Esophagus squamous epithelium (tissue), 5 donors: ENCODE measurements at places on chromosomes 7 and 10.

GRCh38 chr10:79187121-79187940 is 118.6 kb downstream of the ZMIZ1 start:
- DNase-seq = no peak

DNA sequence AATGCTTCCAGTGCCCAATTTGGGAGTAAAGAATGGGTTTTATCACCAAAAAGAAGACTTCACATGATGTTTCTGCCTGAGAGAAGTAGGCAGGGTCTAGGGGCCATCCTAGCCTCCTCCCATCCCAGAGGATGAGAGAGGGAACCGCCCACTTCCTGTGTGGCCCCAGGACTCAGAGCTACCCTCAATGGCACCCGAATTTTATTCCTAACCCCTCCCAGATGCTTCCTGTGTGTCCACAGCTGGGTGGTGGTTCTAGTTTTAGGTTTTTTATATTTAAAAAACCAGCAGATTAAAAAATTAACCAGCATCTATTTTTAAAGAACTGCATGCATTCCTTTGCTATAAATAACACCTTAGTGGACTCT is 583.5 kb downstream of the PTPRN2 start:
- no peak for DNase-seq

DNA sequence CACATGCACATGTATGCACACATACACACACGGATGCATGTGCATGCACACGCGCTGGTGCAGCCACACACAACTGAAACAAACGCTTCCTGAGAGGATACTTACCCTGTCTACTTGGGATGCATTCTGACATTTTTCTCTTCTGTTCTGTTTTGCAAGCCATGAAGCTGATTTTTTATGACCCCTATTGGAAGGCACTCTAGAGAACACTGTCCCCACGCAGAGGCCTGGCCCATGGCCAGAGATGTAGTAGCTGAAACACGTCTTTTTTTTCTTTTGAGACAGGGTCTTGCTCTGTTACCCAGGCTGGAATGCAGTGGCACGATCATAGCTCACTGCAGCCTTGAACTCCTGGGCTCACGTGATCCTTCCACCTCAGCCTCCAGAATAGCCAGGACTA is 47.9 kb downstream of the VWA2 start:
- no peak for DNase-seq

DNA sequence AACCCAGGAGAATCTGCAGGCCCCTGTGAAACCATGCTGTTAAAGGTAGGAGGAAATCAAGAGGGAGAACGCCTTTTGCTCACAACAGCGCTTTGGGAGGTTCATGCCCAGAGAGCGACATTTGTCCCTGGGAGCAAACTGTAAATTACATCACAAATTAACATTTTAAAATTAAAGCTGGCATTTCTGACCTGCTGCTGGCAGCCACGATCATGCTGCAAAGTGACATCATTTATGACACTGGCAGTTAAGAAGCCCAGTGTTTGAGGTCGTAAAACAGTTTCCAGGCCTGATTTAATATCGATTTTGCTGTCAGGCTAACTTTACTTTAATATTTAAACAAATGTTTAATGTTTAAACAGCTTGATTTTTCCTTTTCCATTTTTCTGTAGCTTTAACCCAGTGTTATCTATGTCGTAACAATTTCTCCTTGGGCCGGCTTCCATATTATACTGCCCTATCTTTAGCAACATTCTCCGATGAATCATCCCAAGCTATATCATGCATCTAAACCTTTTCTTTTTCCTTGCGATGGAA is 86.5 kb upstream of the NPVF start:
- DNase-seq = no peak

DNA sequence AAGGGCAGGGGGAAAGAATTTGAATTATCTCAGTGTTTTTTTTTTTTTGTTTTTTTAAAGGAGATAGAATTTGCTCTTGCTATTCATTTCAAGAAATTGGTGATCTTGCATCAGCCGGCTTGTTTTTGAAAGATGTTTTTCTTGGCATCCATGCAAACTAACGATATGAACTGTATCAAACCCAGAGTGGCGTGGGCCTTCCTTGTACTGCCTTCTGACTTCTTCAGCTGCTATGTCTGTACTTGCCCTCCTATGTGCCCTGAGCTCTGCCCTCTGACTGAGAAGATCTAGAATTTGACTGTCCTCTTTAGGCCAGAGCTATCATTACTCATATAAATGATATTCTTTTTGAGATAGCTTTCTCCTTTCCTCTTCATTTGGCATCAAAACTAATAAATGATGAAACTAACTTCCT is 183.1 kb downstream of the EXOC4 start:
- no peak for DNase-seq

GRCh38 chr10:112732277-112732921 is 217.6 kb upstream of the TCF7L2 start:
- DNase-seq = no peak

GRCh38 chr10:4981722-4982471 is 18.7 kb downstream of the AKR1C1 start:
- no peak for DNase-seq

- no peak for DNase-seq
Observed at GRCh38 chr10:55449981-55450380, 649.0 kb upstream of the PCDH15 start.

DNA sequence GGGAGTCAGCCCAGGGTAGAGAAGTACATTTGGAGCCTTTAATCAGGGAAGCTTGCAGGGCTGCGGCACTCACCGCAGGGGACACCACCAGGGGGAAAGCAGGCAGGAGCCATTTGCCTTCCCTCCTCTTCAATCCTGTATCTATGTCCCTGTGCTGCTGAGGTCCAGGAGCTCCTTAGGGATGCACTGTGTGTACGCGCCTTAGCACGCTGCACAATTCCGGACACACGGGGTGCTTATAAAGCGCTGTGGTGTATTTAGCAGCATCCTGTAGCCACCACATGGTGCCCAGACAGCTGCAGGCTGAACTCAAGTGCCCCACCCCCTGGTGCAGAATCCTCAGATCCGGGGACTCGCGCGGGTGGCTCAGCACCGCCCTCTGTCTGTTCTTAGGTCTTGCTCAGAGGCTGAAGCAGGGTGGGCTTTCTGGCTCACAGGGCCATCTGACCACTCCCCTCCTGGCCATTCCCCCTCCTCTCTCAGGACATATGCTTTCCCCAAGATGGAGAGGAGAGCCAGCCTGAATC is 421.4 kb downstream of the SDK1 start:
- no peak for DNase-seq

DNA sequence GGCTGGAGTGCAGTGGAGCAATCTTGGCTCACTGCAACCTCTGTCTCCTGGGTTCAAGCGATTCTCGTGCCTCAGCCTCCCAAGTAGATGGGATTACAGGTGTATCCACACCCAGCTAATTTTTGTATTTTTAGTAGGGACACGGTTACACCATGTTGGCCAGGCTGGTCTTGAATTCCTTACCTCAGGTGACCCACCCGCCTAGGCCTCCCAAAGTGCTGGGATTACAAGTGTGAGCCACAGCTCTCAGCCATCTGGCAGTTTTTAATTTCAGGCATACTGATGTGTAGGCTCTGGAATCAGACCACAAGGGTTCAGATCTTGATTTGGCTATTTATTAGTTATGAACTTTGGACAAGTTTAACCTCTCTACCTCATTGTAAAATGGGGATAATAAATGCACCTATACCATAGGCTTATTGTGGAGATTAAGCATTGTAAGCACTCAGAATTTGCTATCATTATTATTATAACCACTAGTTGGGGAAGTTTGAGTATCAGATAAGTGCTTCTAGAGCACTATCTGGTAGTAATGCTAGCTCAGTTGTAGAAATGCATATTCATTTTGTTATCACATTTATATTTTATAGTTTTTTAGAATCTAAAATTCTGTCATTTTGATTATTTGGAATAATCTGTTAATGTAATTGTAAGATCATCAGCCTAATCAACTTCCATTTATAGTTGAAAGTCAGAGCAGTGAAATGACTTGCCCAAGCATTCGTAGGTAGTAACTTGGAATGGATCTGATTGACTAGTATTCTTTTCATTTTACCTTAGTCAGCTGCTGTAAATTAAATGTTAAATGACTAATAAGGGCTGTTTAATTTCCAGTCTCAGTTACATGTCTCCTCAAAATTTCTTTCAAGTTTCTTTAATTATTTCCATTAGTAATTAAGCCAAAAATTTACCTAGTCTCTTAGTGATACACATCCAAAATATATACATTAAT is 22.5 kb downstream of the KMT2E start:
- DNase-seq = no peak

DNA sequence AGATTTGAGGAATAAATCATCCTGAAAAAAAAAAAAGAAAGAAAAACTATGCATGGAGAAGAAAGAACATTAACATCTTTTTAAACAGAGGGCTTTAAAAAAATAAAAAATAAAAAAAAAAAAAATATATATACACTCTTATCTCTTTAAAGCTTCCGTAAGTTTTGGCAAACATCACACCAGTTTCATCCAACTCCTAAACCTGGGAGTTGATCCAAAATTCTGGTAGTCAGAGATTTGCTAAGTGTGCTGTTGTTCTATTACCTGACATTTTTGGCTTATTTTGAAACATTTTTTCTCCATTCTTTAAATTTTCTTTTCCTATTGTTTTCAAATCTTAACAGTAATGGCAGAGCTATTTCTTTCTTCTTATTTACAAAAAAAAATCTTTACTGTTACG is 273.1 kb downstream of the AGMO start:
- no peak for DNase-seq

DNA sequence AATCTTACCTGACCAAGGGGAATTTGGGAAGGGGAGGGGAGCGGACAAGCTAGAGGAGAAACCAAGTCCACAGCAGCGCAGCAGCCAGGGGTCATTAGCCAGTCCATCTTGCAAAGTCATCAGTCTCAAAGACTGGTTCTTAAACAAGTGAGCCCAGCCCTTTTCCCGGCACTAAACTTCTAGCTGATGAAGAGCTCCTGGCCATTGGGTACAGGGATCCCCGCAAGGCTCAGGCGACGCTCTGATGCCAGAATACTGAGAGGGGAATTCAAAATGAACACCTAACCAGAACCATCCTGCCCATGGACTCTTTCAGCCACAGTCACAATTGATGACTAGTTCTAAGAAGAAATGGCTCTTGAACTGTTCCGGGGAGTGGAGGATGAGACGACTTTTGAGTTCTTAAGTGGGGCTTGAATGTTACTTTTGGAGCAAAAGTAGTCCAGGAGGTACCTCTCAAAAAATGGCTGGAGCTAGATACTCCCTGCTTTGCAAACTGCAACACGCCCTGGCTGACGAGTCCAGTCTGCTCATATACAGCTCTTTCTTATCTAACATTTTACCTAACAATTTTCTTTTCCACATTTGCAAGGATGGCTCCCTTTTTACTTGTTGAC is 2.5 kb upstream of the TWIST1 start:
- DNase-seq = no peak

DNA sequence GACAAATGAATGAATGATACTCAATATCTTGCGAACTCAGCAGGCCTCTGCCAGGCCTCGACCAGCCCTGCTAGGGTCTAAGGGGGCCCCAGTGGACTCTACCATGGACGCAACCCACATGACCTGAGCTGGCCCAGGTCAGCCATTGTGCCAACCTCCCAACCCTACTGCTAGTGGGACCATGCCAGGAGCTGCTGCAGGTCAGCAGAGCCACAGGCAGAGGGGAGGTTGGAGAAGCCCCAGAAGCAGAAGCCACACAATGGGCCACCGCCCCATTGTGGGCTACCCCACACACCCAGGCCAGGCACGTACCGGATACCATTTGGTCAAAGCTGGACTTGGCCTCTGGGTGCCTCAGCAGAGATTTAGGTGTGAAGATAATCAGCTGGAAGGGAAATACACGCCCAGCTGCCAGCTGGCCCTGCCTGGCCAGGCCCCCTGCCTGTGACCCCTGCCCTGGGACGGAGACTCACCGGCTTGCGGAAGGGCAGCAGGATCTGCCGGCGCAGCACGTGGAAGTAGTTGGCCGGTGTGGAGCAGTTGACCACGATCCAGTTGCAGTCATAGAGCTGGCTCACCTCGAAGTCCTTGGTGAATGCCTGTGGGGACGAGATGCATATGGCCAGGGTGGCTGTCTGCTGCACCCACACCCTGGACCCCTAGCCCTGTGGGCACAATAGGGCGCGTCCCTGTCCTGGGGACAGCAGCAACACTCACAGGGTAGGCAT is 24.5 kb downstream of the OGDHL start:
- no peak for DNase-seq

GRCh38 chr7:91082852-91083495 is 181.3 kb upstream of the FZD1 start:
- no peak for DNase-seq

DNA sequence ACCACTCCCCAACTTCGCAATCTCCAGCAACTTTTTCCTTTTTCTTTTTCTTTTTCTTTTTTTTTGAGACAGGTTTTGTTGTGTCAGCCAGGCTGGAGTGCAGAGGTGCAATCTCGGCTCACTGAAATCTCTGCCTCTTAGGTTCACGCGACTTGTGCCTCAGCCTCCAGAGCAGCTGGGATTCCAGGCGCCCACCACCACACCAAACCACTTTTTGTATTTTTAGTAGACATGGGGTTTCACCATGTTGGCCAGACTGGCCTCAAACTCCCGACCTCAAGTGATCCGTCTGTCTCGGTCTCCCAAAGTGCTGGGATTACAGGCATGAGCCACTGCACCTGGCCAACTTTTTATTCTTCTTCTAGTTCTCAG is 55.0 kb downstream of the KIAA1549 start:
- DNase-seq = no peak

DNA sequence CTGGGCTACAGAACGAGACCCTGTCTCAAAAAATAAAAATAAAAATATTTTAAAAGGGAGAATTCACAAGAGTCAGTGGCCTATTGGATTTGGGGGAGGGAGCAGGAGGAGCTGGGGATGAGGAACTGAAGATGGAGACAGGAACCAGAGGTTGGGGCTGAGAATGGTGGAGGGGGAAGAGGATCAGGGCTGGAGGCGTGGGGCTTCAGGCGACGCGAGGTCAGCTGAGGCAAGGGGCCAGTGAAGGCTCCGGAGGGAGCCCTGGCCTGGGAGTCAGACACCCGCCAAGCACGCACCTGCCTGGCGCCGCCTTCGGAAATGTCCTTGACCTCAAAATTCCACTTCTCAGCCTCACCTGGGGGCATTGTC is 671 bp upstream of the CLEC2L start:
- no peak for DNase-seq

GRCh38 chr7:147432079-147432478 is 1158.5 kb upstream of the C7orf33 start:
- DNase-seq = no peak

- no peak for DNase-seq
Observed at GRCh38 chr10:51250278-51250920, 176.1 kb downstream of the PRKG1 start.

DNA sequence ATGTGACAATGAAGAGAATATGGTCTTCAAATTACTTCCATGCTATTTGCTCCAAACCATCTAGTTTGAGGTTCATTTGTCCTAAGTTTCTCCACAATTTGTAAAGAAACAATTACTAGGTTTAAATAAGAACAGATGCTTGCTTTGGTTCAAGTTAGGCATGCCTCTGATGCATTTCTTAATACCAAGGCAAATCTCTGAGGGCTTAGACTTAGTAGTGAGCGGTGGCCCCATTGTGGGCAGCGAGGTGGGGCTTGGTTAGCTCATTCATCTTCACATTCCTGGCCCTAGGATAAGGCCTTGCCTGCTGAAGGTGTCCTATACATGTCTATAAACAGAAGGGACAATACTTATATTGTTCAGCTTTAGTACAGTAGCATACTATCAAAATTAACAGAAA is 52.4 kb upstream of the RHEB start:
- DNase-seq = no peak

GRCh38 chr7:76165973-76166403 is 35.7 kb upstream of the SRRM3 start:
- no peak for DNase-seq
